ENCODE measurements at places on chromosomes 2 and 18. TPM values are rescaled to one million over a fixed set of nuclear protein-coding genes. Genes with fewer than 3 reads are reported as not detected.

Gene CRACDL
- total RNA-seq: 0.40 TPM

Gene LRRTM1
- not detected for total RNA-seq

Gene LTBP1
- total RNA-seq: 34.0 TPM

Gene CERKL
- total RNA-seq: 0.98 TPM

Gene B3GNT7
- total RNA-seq: 11.0 TPM

Gene ALMS1
- 27.6 TPM for total RNA-seq

Gene ST6GAL2
- total RNA-seq: 11.4 TPM

Gene TRIM54
- 1.6 TPM for total RNA-seq

Gene RGPD8
- total RNA-seq: 8.4 TPM

Gene DSG2
- total RNA-seq: 21.1 TPM

- no peak for DNase-seq
- no peak overlapping the region for H3K27ac ChIP-seq
- peaks cover 16% of the 10 kb centered on the region for H3K4me1 ChIP-seq
- no peaks in the 10 kb centered on the region for H3K36me3 ChIP-seq
- no peaks in the 10 kb centered on the region for H3K27me3 ChIP-seq
Observed at GRCh38 chr18:14781671-14782070, 33.7 kb downstream of the ANKRD30B start.

GRCh38 chr2:33204945-33205344 lies 258.2 kb downstream of the LTBP1 start:
- H3K36me3 ChIP-seq: no peaks in the 10 kb centered on the region
- no peak overlapping the region for H3K27ac ChIP-seq
- H3K4me3 ChIP-seq: no peak overlapping the region
- no peak for DNase-seq
- H3K27me3 ChIP-seq: no peaks in the 10 kb centered on the region
- peaks cover 11% of the 10 kb centered on the region for H3K4me1 ChIP-seq

DNA sequence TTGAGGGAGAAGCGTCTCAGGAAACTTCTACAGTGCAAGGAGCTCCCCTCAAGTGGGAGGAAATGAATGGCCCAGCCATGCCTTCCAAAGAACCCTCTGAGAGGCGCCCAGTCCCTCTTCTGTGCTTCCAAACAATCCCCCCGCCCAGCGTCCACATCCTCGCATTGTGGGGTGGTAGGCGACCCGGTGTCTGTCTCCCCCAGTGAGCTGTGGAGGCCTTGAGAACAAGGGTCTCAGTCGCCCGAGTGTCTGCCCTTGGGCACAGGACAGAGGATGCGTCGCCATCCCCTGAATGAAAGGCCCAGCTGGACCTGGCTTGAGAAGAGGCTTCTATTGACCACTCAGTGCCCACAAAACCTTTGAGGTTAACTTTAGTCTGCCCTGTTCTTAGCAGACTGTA lies 29.7 kb downstream of the INPP5D start:
- H3K4me3 ChIP-seq: no peak overlapping the region
- peaks cover 7% of the 10 kb centered on the region for H3K4me1 ChIP-seq
- DNase-seq: no peak
- H3K36me3 ChIP-seq: no peaks in the 10 kb centered on the region
- H3K27me3 ChIP-seq: no peaks in the 10 kb centered on the region
- no peak overlapping the region for H3K27ac ChIP-seq

GRCh38 chr2:231709636-231709980 lies 1.3 kb downstream of the PTMA start:
- peak overlapping the region; percentile 52 for H3K27ac ChIP-seq
- H3K4me3 ChIP-seq: peak overlapping the region; percentile 98
- H3K36me3 ChIP-seq: peaks cover 36% of the 10 kb centered on the region

- DNase-seq: no peak
- H3K4me3 ChIP-seq: no peak overlapping the region
- H3K36me3 ChIP-seq: no peaks in the 10 kb centered on the region
Observed at GRCh38 chr18:31683106-31683505, 1.3 kb downstream of the B4GALT6 start.

DNA sequence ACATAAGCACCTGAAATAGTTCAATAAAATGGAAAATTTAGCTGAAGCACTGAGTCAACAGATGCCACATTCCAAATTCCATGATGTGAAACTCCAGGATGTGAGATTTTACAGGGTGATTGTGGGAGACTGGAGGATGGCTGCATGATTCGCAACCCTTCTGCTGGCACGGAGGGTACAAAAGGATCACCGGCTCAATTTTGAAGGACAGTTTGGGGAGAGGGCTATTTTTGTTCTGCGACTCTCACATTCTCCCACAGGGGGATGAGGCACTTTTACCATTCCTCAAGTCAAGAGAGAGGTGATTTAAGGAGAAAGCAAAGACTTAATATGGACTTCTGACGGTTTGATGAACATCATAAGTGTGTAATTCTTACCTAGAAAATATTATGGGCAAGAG lies 138.1 kb upstream of the CWC22 start:
- H3K4me1 ChIP-seq: no peaks in the 10 kb centered on the region
- no peak overlapping the region for H3K4me3 ChIP-seq
- DNase-seq: no peak
- H3K27me3 ChIP-seq: no peaks in the 10 kb centered on the region

DNA sequence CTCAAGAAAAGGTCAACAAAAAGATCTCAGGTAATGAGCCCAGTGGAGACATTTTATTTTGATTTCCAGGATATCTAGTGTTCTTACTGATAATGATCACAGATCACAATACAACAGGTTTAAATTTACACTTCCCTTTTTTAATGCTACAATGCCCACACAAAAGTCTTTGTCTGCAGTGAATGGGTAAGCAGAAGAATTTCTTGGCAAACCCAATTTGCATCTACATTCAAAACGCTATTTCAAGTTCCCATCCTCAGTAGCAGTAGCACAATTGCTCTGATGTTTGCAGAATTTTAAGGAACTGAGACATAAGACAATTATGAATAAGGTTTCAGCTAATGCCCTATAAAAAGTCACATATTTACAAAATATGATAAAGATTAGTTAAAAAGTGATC lies 929.4 kb upstream of the PIK3C3 start:
- H3K27me3 ChIP-seq: no peaks in the 10 kb centered on the region
- no peaks in the 10 kb centered on the region for H3K4me1 ChIP-seq
- H3K36me3 ChIP-seq: no peaks in the 10 kb centered on the region
- H3K27ac ChIP-seq: no peak overlapping the region
- DNase-seq: no peak

DNA sequence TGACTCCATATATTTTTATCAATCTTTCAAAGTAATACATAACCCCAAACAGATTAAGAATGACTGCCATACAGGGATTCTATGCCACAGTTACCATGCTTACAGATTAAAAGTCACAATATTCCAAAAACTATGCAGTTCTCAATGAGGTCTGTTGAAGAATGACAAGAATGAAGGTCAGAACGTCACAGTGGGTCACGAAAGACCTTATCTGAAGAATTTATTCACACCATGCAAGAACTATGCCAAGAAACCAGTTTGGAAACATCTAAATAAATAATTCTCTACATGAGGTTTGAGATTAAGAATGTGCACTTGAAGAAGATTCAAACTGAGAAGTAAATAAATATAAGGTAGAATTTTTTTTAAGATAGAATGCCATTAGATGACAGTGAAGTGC lies 253.3 kb downstream of the EXOC6B start:
- no peak for DNase-seq
- no peaks in the 10 kb centered on the region for H3K27me3 ChIP-seq
- no peak overlapping the region for H3K4me3 ChIP-seq
- H3K27ac ChIP-seq: no peak overlapping the region

DNA sequence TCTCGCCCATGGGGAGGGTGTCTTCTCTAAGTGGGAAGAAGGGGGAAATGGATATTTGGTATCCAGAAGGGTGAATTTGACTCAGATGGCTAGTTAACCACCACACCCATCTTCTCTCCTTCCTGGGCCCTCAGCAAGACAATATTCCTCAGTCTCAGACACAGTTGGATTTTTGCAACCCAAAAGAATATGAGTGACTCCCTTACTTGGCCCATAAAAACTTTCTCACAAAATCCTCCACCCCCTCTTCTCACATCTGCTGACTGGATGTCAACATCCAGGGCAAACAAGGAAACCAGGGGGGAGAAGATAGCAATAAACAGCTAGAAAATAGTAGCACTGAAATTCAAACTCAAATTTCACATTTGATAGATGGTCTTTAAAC lies 35.3 kb upstream of the GCC2 start:
- peak; percentile 43 for DNase-seq
- peaks cover 34% of the 10 kb centered on the region for H3K4me1 ChIP-seq
- peak overlapping the region; percentile 97 for H3K27ac ChIP-seq
- H3K27me3 ChIP-seq: no peaks in the 10 kb centered on the region

- DNase-seq: no peak
- 0 out of 2 replicates have a peak, but pooled peaks cover 3% of the 10 kb centered on the region for H3K4me1 ChIP-seq
- no peak overlapping the region for H3K27ac ChIP-seq
- H3K4me3 ChIP-seq: no peak overlapping the region
Observed at GRCh38 chr2:102366406-102367112, 11.0 kb downstream of the IL18R1 start.

DNA sequence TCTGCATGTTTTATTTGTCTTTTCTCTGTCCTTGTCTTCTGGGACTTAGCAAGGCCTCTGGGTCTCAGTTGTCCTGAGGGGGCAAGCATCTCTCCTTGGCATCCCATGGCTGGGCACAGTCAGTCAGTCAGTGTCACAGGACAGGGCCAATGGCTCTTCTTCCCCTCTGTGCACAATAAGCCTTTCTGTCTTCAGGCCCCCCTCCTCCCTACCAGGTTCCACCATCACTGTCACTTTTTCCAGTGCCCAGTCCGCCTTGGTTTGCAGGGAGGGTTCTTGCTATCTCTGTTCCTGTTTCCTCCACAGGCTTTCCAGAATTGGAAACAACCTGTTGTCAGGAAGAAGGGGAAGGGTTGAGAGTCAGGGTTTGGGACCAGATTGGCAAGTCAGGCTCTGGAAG lies 1.7 kb upstream of the VAMP5 start:
- DNase-seq: no peak
- H3K27ac ChIP-seq: no peak overlapping the region
- H3K4me1 ChIP-seq: peaks cover 28% of the 10 kb centered on the region
- no peaks in the 10 kb centered on the region for H3K36me3 ChIP-seq

- peaks cover 12% of the 10 kb centered on the region for H3K4me1 ChIP-seq
- H3K36me3 ChIP-seq: no peaks in the 10 kb centered on the region
- no peak overlapping the region for H3K4me3 ChIP-seq
- DNase-seq: peak; percentile 89
- no peaks in the 10 kb centered on the region for H3K27me3 ChIP-seq
- peak overlapping the region; percentile 50 for H3K27ac ChIP-seq
Observed at GRCh38 chr2:113806217-113806913, 49.9 kb upstream of the SLC35F5 start.

GRCh38 chr2:201208563-201209252 lies 25.8 kb downstream of the CASP10 start:
- no peaks in the 10 kb centered on the region for H3K4me1 ChIP-seq
- no peaks in the 10 kb centered on the region for H3K36me3 ChIP-seq
- no peak overlapping the region for H3K4me3 ChIP-seq
- H3K27ac ChIP-seq: no peak overlapping the region
- DNase-seq: no peak

- H3K27ac ChIP-seq: no peak overlapping the region
- H3K36me3 ChIP-seq: no peaks in the 10 kb centered on the region
- no peaks in the 10 kb centered on the region for H3K27me3 ChIP-seq
- H3K4me1 ChIP-seq: peaks cover 9% of the 10 kb centered on the region
Observed at GRCh38 chr2:161115605-161116380, 44.4 kb upstream of the TANK start.

DNA sequence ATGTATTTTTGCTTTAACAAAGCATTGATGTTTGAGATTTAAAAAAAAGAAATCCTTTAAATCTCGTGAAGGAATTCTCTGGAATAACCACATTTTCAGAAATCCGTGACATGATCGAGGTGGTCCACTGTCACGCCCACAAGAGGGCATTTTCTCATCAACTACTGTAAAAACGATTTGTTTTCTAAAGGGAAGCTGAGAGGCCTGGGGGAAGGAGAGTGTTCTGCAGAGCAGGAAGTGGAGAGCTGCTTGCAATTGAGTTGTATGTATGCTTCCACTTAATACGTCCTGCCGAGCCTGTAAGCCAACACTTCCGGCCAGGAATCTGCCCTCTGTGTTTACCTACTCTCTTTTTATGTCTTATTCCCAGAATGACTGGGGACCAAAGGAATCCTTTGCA lies 19.4 kb downstream of the KLHL29 start:
- H3K27ac ChIP-seq: peak overlapping the region; percentile 67
- H3K27me3 ChIP-seq: no peaks in the 10 kb centered on the region
- peaks cover 21% of the 10 kb centered on the region for H3K4me1 ChIP-seq
- H3K36me3 ChIP-seq: no peaks in the 10 kb centered on the region
- DNase-seq: peak; percentile 78
- peak overlapping the region; percentile 60 for H3K4me3 ChIP-seq

- no peak overlapping the region for H3K4me3 ChIP-seq
- no peak overlapping the region for H3K27ac ChIP-seq
- no peaks in the 10 kb centered on the region for H3K27me3 ChIP-seq
- DNase-seq: no peak
Observed at GRCh38 chr18:76984193-76985155, 148.1 kb downstream of the MBP start.

DNA sequence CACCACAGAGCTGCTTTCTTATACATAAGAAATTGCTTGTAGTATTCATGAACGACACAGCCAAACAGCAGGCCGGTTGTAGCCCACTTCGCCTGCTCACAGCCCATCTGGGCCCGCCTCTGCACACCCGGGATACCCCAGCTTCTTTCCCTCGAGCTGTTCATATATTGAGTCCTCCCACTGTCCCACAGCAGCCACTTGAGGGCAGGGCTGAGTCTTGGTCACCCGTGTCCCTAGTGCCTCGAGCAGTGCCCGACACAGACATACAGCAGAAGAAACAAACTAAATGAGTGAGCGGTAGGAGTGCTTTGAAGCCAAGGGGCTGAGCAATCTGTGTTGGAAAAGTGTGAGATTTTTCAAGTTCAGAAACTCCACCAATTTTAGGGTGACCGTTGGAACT lies 251.4 kb downstream of the KLHL29 start:
- no peak overlapping the region for H3K27ac ChIP-seq
- H3K27me3 ChIP-seq: no peaks in the 10 kb centered on the region
- DNase-seq: peak; percentile 22
- H3K4me3 ChIP-seq: no peak overlapping the region
- H3K36me3 ChIP-seq: no peaks in the 10 kb centered on the region

DNA sequence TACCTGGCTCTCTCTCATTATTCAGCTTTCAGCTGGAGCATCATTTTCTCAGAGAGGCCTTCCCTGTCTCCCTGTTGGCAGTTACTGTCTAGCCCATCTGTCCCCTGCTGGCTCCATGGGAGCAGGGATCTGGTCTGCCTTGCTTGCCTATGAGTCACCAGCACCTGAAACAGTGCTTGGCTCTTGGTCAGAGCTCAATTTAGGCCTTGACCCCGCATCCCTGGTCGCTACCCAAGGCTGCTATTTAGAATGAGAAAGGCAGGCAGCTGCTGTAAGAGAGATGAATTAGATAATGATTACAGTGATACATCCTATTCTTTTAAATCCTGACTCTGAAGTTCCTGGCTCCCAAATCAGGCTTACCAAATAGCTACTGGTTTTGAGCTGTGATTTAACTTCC lies 32.9 kb downstream of the KCNE4 start:
- H3K36me3 ChIP-seq: no peaks in the 10 kb centered on the region
- no peak overlapping the region for H3K4me3 ChIP-seq
- no peak overlapping the region for H3K27ac ChIP-seq
- DNase-seq: no peak
- no peaks in the 10 kb centered on the region for H3K4me1 ChIP-seq

- no peaks in the 10 kb centered on the region for H3K27me3 ChIP-seq
- peaks cover 16% of the 10 kb centered on the region for H3K4me1 ChIP-seq
- DNase-seq: peak; percentile 73
- no peaks in the 10 kb centered on the region for H3K36me3 ChIP-seq
- H3K4me3 ChIP-seq: no peak overlapping the region
- peak overlapping the region; percentile 64 for H3K27ac ChIP-seq
Observed at GRCh38 chr18:36697905-36698304, 130.9 kb downstream of the TPGS2 start.
